Stimulated activated CD4-positive, alpha-beta T cell treated with anti-CD3 and anti-CD28 coated beads, Interleukin-1b, Interleukin-23, amount 100 ng/mL, for 48 hours (primary cell): ENCODE measurements at places on chromosomes 3 and 15.

DNA sequence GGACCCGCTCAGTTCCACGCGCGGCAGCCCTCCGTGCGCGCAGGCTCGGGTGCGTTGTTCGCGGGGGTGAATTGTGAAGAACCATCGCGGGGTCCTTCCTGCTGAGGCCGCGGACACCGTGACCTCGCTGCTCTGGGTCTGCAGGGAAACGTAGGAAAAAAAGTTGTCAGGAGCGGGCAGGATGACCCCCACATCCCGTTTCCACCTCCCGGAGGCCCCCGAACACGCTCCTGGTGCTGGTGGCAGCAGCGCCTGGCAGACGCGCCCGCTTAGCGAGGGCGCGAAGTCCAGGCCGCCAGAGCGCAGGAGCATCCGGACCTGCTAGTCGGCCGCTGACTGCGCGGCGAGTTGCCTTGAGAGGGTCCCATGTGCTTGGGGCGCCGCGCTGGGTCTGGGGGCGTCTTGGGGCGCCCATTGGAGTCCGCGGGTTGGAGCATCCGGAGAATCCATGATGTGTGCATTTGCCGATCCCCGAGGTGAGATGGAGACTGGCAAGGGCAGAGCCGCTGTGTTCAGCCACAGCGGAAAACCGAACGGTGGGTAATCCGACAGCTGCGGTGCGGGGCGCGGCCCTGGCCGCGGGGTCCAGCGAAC is 520 bp downstream of the GREM1 start:
- DNase-seq = no peak

GRCh38 chr3:38489766-38490165 is 6.4 kb upstream of the EXOG start:
- no peak for DNase-seq

DNA sequence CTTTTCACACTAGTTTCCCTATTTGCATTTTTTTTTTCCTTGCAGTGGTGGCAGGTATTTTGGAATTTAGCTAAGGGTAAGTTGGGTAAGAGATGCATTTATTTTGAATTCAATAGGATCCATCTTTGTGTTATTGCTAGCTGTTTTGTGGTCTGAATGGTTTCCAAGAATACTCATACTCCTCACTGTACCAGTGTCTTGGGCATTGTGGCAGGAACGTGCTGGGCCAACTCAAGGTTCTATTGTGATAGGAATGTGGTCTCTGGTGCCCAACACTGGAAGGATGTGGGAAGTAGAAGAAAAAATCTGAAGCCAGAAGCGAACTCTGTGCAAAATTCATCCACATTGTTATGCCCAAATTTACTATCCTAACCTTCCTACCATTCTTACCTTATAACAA is 135.6 kb downstream of the RBMS3 start:
- DNase-seq = no peak

DNA sequence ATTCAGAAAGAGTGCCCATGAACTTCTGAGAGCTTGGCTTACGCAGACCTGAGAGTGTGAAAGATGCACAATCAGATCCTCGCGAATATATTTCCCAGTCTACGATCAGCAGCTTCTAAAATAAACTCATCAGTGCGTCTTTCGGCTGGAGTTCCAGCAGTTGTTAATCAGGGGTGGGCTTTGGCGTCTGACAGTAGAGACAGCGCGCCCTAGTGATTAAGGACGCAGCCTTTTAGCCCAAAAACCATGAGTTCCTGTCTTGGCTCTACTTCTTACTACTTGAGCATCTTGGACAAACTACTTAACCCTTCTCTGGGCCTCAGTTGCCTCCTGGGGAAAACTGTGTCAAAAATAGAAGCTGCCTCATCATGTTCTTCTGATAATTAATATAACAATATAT is 15.8 kb upstream of the ARRDC4 start:
- DNase-seq = no peak

DNA sequence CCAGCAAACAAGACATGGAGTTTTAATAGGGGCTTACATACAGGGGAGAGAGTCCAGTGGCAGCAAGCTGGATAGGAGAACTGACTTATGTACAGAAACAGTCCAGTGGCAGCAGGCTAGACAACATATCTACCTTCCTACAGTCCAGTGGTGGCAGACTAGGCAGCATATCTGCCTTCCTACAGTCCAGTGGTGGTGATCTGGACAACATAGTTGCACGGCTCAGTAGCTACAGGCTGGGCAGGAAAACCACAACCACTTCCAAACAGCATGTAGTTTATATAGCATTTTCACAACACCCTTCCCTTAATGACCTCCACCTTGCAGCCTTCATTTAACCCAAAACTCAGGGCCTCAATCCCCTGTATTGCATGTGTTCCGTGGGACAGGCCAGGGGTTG is 181.3 kb upstream of the EIF1B start:
- no peak for DNase-seq
